Upper lobe of left lung (tissue), 6 donors: ENCODE measurements at places on chromosomes 1 and 21. TPM values are rescaled to one million over a fixed set of nuclear protein-coding genes. Genes with fewer than 3 reads are reported as not detected.
A peak's percentile ranks its signal among the peaks of the same experiment; 100 is the strongest.

DNA sequence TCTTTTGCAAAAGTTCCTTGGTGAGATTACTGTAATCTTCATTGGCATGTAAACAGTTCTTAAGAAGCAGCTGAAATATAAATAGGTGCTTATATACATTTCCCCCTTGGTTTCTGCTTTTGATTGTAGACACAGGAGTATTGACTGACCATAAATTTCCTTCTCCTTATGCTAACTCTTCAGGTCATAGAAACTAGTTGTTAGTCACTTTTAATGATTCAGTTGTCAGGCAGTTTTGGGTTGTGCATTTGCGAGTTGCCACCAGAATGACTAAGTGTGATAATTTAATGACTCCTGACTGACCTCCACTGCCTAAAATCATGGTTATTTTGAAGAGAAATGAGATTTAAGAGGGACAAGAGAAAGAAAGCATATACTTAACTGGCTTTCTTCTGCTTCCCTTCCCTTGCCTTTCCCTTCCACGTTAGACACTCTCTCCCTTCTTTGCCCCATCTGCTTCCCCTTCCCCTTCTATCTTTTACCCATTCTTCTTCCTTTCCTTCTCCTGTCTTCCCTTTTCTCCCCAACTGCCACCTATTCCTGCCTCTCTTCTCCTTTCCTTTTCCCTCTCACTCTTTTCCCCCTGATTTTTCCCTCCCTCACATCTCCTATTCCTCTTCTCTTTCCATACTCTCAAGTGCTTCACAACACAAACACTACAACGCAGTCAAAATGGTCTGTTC is 12.3 kb downstream of the ZMPSTE24 start:
- DNase-seq = no peak

EFHD2 gene
- total RNA-seq = 62.9 TPM

GRCh38 chr1:6691507-6691906 is 10.1 kb downstream of the DNAJC11 start:
- no peak for DNase-seq

HES3 gene
- not detected for total RNA-seq

- DNase-seq = no peak
These were observed 11.0 kb upstream of the ZFP69B start for GRCh38 chr1:40439247-40439646.

GRCh38 chr1:169529068-169529642 is 43.4 kb upstream of the SLC19A2 start:
- DNase-seq = no peak

ADAMTS1 gene
- 144 TPM for total RNA-seq

- no peak for DNase-seq
These were observed 10.4 kb downstream of the MUL1 start for GRCh38 chr1:20497506-20497905.

GRCh38 chr1:170886460-170886859 is 48.9 kb upstream of the MROH9 start:
- no peak for DNase-seq

- DNase-seq = no peak
These were observed 24.2 kb downstream of the KCNN3 start for GRCh38 chr1:154845879-154846278.

- DNase-seq = no peak
These were observed 67.6 kb downstream of the RGS13 start for GRCh38 chr1:192703283-192704206.

MR1 gene
- total RNA-seq = 28.0 TPM

DNA sequence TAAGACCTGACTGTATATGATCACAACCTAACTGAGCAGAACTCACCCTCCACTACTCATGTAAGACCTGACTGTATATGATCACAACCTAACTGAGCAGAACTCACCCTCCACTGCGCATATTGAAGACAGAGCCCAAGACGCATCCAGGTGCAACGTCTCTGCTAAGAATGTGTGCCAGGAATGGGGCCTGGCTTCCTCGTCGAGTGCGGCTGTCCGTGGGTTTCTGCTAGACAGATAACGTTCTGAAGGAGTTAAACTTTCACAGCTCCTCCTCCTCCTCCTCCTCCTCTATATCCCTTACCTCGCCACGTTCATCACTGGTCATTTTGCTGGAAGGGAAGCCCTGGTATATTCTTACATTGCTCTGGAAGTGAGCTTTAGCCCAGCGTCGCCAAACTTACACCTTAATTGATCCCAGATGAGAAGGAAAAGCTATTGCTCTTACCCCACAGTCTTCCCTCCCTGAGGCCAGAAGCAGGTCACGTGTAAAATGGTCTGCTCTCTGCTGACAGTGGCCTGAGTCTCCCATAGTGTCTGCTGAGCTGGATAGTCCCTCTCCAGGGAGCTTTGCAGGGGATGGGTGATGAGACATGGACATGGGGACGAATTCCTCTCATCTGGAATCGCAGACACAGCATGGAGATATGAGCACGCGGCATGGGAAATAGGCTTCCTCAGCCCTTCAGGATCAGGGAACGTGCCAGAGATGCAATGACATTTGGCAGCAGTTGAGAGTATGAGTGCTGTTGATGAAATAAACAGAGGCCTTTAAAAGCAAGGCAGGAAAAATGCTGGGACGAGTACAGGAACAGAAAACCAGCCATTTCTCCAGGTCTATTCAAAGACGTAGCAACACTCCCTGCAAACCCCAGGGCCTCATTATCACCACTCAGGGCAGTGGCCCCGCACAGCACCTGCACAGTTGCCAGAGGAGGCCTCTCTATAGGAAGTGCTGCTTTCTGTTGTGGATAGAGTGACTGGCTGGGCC is 528.1 kb downstream of the KIF26B start:
- DNase-seq = no peak

DNA sequence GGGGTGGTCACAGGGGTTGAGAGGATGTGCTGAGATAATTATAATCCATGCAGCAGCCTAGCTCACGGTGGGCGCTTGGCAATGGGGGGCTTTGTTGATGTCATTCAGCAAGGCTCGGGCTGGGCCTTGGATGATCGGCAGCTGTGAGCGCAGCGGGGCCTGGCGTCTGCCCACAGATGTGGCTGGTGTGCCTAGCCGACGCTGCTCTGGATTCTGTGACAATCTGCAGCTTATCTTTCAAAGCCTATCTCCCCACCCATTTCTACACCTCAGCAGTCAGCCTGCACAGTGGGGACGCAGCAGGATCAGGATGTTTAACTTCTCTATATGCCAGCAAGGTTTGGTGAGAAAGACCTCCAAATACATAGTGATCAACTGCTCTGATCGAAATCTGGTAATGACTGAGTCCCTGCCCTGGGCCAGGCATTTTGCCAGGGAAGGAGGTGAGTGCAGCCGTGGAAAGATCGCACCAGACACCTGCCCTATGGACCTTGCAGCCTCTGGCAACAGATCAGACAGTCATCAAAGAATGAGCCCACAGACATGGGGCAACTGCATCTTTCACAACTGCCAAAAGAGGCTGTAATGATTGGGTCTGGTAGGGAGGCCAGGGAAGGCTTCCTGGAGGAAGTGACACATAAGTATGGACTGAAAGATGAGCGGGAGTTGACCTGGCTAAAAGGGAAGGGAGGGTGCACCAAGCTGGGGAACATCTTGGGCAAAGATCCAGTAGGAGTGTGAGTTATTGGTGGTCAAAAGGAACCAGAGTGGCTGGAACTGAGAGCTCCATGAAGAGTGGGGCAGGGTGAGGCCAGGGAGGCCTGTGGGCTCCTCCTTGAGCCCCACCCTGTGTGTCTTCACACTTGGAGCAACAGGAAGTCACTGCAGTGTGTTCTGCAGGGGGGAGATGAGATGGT is 35.3 kb downstream of the EPHB2 start:
- DNase-seq = peak; percentile 33

GRCh38 chr1:20321573-20321972 is 30.9 kb downstream of the VWA5B1 start:
- DNase-seq = no peak

DNA sequence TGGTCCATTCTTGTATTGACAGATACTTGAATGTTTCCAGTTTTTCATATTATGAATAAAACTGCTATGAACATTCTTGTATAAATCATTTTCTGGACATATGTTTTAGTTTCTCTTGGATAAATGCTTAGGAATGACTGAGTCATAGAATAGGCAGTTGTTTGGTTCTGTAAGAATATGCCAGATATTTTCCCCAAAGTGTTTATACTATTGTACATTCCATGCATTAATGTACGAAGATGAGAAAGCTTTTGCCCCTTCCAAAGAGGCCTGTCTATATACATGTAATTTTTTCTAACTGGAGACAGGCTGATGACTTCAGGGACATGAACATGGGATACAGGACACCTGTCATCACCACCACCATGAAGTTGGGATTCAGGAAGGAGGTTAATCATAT is 11.3 kb downstream of the NBPF3 start:
- no peak for DNase-seq

DNA sequence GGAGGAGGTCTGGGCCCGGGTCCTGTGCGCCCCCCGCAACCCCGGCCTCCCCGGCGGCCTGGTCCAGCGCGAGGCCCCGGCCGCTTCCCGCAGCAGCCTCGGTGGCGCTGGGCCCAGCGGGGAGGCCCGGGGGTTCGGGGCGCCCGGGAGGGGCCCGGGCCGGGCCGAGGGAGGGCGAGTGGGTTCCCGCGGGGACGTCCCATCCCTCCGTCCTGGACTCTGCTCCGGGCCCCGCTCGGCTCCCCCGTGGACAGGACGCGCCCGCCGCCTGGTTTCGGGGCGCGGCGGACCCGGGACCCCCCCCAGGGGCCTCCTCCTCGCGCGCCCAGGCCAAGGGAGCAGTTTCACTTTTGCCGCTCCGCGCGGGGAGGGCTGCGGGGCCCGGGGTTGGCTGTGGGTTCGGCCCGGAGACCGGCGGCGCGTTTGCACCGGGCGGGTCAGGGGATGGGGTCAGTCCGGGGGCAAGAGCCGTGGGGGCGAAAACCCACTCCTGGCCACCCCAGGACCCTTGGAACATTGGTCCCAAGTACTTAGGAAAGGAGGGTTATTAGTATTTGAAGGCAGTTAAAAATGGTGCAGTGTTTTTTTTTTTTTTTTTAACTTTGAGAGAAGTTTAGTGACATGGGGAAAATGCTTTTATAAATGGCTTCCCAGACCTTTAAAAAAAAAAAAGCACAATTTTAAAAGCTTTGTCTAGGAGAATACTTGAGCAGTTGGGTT is 677 bp downstream of the AGPAT3 start:
- peak; percentile 92 for DNase-seq
